ENCODE measurements at places on chromosomes 3 and 15. TPM values are rescaled to one million over a fixed set of nuclear protein-coding genes. Genes with fewer than 3 reads are reported as not detected.

- H3K27ac ChIP-seq, result no peak overlapping the region
- H3K27me3 ChIP-seq, result no peaks in the 10 kb centered on the region
- H3K4me3 ChIP-seq, result no peak overlapping the region
- no peaks in the 10 kb centered on the region for H3K4me1 ChIP-seq
- H3K36me3 ChIP-seq, result no peaks in the 10 kb centered on the region
- no peak for DNase-seq
These were observed 112.3 kb downstream of the RORA start for GRCh38 chr15:61116825-61117224.

DNA sequence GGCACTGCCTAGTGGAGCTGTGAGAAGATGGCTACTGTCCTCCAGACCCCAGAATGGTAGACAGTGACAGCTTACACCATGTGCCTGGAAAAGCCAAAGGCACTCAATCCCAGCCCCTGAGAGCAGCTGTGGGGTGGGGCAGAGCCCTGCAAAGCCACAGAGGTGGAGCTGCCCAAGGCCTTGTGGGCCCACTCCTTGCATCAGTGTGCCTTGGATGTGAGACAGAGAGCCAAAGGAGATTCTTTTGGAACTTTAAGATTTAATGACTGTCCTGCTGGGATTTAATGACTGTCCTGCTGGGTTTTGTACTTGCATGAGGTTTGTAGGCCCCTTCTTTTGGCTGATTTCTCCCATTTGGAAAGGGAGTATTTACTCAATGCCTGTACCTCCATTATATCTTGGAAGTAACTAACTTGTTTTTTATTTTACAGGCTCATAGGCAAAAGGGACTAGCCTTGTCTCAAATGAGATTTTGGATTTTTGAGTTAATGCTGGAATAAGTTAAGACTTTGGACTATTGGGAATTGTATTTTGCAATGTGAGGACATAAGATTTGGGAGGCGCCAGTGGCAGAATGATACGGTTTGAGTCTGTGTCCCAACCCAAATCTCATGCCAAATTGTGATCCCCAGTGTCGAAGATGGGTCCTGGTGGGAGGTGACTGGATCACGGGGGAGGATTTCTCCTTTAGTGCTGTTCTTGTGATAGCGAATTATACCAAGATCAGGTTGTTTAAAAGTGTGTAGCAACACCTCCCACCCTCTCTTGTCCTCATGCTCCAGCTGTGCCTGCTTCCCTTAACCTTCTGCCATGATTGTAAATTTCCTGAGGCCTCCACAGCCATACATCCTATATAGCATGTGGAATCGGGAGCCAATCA, 80.4 kb downstream of the MYO5A start:
- no peak overlapping the region for H3K27ac ChIP-seq
- peaks cover 15% of the 10 kb centered on the region for H3K4me1 ChIP-seq
- no peak overlapping the region for H3K4me3 ChIP-seq
- no peak for DNase-seq

The CHRD gene
- total RNA-seq, result 2.6 TPM

DNA sequence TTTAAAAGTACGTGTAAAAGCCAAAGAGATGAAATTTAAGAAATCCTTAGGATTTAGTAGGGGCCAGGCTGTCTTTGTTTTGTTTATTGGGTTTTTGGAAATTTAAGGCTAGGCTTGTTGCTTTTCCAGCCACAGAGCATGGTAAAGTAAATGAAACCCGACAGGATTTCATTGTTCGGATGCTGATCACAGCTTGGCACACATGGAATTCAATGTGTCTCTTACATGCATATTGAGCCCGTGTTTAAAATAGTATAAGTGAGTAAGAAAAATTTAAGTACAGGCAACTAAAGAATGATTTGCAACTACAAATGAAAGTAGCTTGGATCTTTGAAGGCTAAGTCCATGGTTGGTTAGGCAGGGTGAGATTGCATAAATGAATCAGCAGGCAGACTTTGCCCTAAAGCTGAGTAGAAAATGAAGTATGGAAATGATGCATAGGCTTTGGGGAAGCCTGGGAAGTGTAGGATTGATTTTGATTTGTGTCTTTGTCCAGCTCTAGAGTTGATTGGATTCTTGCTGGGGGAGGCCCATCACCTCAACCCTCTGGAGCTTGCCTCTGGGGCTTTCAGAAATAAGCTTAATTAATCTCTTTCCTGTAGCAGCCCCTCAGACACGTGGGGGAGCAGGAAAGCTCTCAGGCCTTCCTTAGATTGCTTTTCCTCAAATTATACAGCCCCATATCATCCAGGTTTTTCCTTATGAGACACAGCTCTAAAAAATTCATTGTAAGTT, 68.2 kb upstream of the ADAMTSL3 start:
- H3K4me1 ChIP-seq, result no peaks in the 10 kb centered on the region
- H3K27ac ChIP-seq, result no peak overlapping the region
- DNase-seq, result no peak

The GOLGA8R gene
- 1.4 TPM for total RNA-seq

The PRR20G gene
- not detected for total RNA-seq

The GP5 gene
- 0.16 TPM for total RNA-seq

GRCh38 chr3:122322095-122323075, 2.7 kb upstream of the CSTA start:
- no peaks in the 10 kb centered on the region for H3K36me3 ChIP-seq
- H3K27me3 ChIP-seq, result no peaks in the 10 kb centered on the region
- DNase-seq, result no peak

DNA sequence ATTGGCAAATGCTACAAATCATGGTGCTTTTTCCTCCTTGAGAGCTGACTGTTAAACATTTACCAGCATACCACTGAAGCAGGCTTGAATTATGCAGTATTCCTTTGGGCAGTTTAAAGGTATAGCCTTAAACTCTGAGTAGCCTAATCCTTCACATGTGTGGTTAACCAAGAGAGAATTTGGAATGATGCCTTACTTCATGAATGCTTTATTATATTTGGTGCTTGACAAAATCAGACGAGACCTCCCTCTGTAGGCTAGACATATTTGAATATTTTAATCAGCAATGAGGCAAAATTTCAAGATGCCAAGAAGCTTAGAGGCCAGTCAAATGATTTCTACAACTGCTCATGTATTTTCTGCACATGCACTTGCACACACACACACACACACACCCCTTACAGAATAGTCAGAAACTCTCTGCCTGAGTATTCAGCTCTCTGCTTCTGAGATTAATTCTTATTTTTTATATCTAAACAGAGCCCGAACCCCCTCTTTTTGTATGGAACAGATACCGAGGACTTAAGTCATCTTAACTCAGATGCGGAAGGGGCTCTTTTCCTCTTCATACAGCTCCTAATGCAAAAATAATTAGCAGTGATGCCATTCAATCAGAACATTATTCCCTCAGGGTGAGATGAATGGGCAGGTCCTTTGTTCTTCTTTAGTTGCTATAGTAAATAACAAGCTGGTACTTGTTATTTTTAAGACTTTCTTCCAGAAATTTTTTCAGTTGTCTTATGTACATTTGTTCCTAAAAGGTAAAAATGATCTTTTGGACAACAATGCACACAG, 195.5 kb upstream of the TMC3 start:
- no peaks in the 10 kb centered on the region for H3K27me3 ChIP-seq
- no peaks in the 10 kb centered on the region for H3K36me3 ChIP-seq
- no peak overlapping the region for H3K4me3 ChIP-seq
- H3K4me1 ChIP-seq, result no peaks in the 10 kb centered on the region
- H3K27ac ChIP-seq, result no peak overlapping the region

GRCh38 chr3:136106101-136106500, 90.0 kb downstream of the MSL2 start:
- no peak for DNase-seq
- no peak overlapping the region for H3K4me3 ChIP-seq
- no peaks in the 10 kb centered on the region for H3K4me1 ChIP-seq
- H3K36me3 ChIP-seq, result no peaks in the 10 kb centered on the region

DNA sequence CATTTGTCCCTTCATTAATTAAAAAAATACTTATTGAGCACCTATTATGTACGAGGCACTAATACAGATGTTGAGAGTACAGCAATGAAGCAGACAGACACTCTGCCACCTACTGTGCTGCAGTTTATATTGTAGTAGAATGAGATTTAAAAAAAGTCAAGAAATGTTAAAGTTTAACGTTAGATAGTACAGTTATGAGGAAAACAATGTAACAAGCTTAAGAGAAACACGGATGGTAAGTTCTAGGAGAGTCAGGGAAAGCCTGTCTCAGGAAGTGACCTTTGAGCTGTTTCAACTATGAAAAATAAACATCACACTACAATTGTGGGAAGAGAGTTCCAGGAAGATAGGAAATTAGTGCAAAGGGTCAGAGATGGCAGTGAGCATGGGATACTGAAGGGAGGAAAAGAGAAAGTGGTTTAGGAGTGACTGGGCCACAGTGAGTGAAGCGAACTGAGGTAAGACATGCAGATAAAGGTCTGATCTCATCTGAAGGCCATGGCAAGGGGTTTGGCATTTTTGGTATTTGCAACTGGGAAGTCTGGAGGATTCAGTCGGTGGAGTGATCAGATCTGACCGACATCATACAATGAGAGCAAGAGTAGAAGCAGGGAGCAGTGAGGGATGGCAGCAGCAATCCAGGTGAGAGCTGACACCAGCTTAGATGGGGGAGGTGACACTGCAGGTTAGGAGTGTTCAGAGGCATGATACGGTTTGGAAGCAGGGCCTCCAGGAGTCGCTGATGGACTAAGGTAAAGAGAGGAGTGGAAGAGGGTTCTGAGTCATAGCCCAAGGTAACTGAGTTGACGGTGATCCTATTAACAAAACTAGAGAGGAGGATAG, 28.5 kb downstream of the PLSCR4 start:
- H3K4me1 ChIP-seq, result peaks cover 22% of the 10 kb centered on the region
- no peak overlapping the region for H3K4me3 ChIP-seq
- no peak for DNase-seq
- no peak overlapping the region for H3K27ac ChIP-seq
- no peaks in the 10 kb centered on the region for H3K27me3 ChIP-seq

DNA sequence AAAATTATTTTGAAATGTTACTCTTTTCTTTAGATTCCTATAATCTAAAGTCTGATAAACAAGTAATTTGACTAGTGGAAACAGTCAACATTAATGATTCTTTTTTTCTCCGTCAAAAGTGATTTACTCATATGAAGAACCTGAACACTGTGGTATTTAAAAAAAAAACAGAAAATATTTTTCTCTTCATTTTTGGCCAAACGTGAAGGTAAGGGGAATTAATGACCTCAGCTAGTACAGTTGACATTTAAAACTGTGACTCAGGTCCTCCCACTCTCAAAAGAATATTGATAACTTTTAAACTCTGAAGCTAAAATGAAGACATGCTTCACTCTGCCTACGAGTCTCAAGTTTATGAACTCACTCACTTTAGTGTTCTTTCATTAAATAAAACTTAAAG, 34.5 kb downstream of the TIGIT start:
- no peak for DNase-seq
- H3K36me3 ChIP-seq, result no peaks in the 10 kb centered on the region
- H3K4me3 ChIP-seq, result no peak overlapping the region
- no peak overlapping the region for H3K27ac ChIP-seq

The SLC2A2 gene
- total RNA-seq, result not detected

- H3K27ac ChIP-seq, result no peak overlapping the region
- no peaks in the 10 kb centered on the region for H3K4me1 ChIP-seq
- DNase-seq, result no peak
- H3K27me3 ChIP-seq, result no peaks in the 10 kb centered on the region
- no peaks in the 10 kb centered on the region for H3K36me3 ChIP-seq
These were observed 19.2 kb upstream of the SYNM start for GRCh38 chr15:99085413-99086326.

The ZNF385D gene
- total RNA-seq, result 8.1 TPM

- H3K4me1 ChIP-seq, result peaks cover 100% of the 10 kb centered on the region
- DNase-seq, result no peak
- no peak overlapping the region for H3K4me3 ChIP-seq
These were observed 19.2 kb downstream of the KLF13 start for GRCh38 chr15:31345606-31346366.

DNA sequence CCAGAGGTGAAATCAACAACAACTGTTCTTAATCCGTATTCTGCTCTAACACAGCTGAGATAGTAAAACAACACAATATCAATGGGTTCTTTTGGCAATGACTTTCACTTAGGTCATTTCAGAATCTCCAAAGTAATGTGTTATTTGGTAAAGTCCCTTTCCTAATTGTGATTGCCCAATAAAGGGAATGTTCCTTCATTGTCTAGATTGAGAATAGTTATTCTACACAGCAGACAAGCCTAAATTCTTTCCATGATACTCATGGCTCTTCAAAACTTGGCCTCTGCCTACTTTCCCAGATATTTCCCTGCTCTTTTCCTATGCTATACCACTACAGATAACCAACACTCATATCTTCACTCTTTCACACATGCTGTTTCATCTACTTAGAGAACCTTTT, 219.8 kb downstream of the FMN1 start:
- no peaks in the 10 kb centered on the region for H3K27me3 ChIP-seq
- H3K4me1 ChIP-seq, result no peaks in the 10 kb centered on the region
- no peaks in the 10 kb centered on the region for H3K36me3 ChIP-seq
- DNase-seq, result no peak

The MUC13 gene
- total RNA-seq, result not detected

- H3K36me3 ChIP-seq, result no peaks in the 10 kb centered on the region
- H3K27ac ChIP-seq, result no peak overlapping the region
- no peak for DNase-seq
- no peak overlapping the region for H3K4me3 ChIP-seq
- no peaks in the 10 kb centered on the region for H3K27me3 ChIP-seq
These were observed 221.4 kb downstream of the FAM43A start for GRCh38 chr3:194906970-194907629.

GRCh38 chr15:40549894-40550293, 14.9 kb downstream of the CCDC32 start:
- peak overlapping the region; percentile 54 for H3K27ac ChIP-seq
- peak; percentile 78 for DNase-seq
- H3K36me3 ChIP-seq, result peaks cover 74% of the 10 kb centered on the region
- H3K4me1 ChIP-seq, result peaks cover 30% of the 10 kb centered on the region

The NR2E3 gene
- not detected for total RNA-seq

GRCh38 chr15:68354268-68354667, 76.7 kb downstream of the FEM1B start:
- H3K27me3 ChIP-seq, result no peaks in the 10 kb centered on the region
- peaks cover 12% of the 10 kb centered on the region for H3K4me1 ChIP-seq

The CCDC54 gene
- not detected for total RNA-seq

DNA sequence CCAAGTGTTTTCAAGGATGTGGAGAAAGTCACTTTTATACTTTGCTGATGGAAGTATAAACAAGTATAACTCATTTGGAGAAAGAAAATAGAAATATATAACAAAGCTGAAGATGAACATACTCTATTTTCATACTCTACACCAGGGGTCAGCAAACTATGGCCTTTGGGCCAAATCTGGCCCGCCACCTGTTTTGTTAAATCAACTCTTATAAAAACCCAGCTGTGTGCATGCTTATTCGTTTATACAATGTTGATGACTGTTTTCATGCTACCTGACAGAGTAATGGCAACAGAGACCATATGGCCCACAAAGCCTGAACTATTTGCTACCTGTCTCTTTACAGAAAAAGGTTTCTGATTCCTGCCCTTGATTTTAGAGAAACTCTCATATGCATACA, 124.0 kb downstream of the NR1D2 start:
- no peaks in the 10 kb centered on the region for H3K27me3 ChIP-seq
- H3K4me1 ChIP-seq, result no peaks in the 10 kb centered on the region
- no peaks in the 10 kb centered on the region for H3K36me3 ChIP-seq
- DNase-seq, result no peak
- H3K27ac ChIP-seq, result no peak overlapping the region

The GOLGA8N gene
- 4.2 TPM for total RNA-seq

The SAXO2 gene
- total RNA-seq, result 2.6 TPM

- H3K36me3 ChIP-seq, result no peaks in the 10 kb centered on the region
- no peaks in the 10 kb centered on the region for H3K4me1 ChIP-seq
- no peaks in the 10 kb centered on the region for H3K27me3 ChIP-seq
- no peak for DNase-seq
- no peak overlapping the region for H3K27ac ChIP-seq
These were observed 317.0 kb upstream of the ADAMTS9 start for GRCh38 chr3:65004795-65005295.

The AGBL1 gene
- not detected for total RNA-seq

- DNase-seq, result no peak
- H3K4me1 ChIP-seq, result no peaks in the 10 kb centered on the region
These were observed 268.4 kb downstream of the IGSF11 start for GRCh38 chr3:118766306-118766669.

The PATL2 gene
- 6.3 TPM for total RNA-seq

Data from heart right ventricle (tissue), 16 donors.